ENCODE measurements at places on chromosomes 16 and 17. TPM values are rescaled to one million over a fixed set of nuclear protein-coding genes. Genes with fewer than 3 reads are reported as not detected.

OR1A1 gene
- total RNA-seq, result not detected

PERCC1 gene
- total RNA-seq, result not detected

KRT25 gene
- total RNA-seq, result not detected

COX6A2 gene
- total RNA-seq, result not detected

HCRT gene
- total RNA-seq, result not detected

TBX4 gene
- total RNA-seq, result not detected

LLGL2 gene
- total RNA-seq, result 8.6 TPM

Measured in Daoy (cell line).